ENCODE measurements at places on chromosomes 13 and 19. TPM values are rescaled to one million over a fixed set of nuclear protein-coding genes. Genes with fewer than 3 reads are reported as not detected.

The SYT5 gene
- 3.2 TPM for total RNA-seq

The OR7A17 gene
- not detected for total RNA-seq

The SIAH3 gene
- total RNA-seq, result not detected

DNA sequence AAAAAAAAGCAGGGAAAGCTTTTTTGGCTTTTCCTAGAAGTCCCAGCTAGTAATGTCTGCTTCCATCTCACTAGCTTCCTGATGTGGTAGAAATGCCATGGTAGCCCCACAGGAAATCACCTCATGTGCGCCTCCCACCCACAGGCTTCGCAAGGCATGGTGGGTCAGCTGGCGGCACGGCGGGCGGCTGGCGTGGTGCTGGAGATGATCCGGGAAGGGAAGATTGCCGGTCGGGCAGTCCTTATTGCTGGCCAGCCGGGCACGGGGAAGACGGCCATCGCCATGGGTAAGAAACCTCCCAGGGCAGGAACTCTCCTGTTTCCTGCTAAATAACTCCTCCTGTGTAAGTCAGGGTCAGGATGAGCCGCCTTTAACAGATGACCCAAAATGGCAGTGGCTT, 10.4 kb downstream of the RUVBL2 start:
- DNase-seq, result no peak

DNA sequence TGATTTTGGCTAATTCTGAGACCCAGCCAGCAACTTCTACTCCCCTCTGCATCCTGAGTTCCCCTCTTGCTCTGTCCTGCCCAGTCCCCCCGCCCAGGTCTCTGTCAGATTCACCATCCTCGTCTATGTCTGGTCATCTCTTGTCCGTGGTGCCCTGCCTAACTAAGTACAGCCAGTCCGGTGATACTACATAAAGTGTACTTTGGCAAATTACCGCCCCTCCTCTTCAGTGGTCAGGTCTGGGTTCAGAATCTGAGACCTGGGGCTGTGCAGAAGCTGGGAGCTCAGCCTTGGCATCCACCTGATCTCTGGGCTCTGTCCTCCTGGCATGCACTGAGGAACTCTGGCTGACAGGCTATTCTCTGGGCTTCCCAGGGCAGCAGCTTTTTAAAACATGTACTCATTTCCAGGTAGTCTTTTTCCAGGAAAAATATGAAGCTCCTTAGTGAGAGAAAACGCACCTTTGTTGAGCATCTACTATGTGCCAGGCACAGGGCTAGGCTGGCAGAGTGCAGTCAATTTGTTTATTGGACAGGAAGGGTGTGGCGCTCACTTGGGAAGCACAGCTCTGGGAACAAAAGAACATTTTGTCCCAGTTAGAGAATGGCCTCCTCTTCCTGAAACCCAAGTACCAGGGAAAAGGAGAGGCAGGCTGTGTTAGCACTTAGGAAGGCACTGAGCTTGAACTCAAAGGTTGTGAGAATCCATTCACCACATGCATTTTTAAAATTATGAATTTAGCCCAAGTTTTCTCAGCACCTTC, 88.9 kb downstream of the TSHZ3 start:
- DNase-seq, result no peak

DNA sequence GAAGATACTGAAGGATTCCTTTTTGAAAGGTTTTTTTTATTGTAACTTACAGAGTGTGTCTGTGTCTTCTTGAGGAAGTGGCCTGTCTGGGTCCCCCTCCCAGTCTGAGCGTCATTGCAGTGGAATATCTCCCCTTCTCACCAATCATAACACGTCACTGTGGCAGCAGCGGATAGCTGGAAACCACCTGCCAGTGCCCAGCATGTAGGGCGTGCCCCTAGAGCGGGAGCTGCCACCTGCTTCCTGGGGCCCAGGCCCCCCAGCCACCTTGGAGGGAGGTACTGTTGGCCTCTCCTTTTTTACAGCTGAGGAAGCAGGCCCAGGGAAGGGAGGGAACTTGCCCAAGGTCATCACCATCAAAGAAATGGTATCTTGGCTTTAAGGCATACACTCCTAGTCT, 4.6 kb upstream of the DNM2 start:
- no peak for DNase-seq

DNA sequence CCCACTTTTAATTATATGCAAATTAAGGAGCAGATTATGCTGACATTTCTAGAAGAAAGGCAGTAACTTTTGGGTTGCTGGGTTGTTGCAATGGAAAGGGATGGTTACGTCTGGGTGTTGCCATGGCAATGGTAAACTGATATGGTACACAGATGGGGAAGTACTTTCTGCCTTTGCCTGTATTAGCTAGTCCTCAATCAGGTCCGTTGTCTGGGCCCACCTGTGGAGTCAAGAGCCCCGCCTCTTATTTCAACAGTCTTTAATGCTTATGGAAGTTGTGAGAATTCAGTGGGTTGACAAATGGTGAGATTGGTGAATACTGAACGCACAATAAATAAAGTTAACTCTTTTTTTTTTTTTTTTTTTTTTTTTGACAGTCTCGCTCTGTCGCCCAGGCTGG, 30.6 kb upstream of the DPP9 start:
- no peak for DNase-seq

DNA sequence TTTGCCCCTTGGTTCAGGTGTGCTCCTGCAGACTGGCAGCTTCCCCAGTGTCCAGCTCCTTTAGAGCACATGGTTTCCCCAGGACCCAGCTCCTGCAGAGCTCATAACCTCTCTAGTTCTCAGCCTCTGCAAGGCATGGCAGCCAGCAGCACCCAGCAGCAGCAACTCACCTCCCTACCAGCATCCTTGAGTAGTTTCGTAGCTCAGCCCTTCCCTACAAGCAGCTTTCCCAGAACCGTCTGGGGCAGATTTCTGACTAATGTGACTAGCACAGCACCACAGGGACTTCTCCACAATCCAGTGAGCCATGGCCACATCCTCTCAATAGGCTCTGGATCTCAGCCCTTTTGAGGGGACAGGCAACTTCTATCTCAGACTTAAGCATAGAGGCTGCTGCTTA, 14.1 kb upstream of the METTL21C start:
- DNase-seq, result no peak

GRCh38 chr13:35789335-35790165, 313.1 kb upstream of the MAB21L1 start:
- DNase-seq, result no peak

DNA sequence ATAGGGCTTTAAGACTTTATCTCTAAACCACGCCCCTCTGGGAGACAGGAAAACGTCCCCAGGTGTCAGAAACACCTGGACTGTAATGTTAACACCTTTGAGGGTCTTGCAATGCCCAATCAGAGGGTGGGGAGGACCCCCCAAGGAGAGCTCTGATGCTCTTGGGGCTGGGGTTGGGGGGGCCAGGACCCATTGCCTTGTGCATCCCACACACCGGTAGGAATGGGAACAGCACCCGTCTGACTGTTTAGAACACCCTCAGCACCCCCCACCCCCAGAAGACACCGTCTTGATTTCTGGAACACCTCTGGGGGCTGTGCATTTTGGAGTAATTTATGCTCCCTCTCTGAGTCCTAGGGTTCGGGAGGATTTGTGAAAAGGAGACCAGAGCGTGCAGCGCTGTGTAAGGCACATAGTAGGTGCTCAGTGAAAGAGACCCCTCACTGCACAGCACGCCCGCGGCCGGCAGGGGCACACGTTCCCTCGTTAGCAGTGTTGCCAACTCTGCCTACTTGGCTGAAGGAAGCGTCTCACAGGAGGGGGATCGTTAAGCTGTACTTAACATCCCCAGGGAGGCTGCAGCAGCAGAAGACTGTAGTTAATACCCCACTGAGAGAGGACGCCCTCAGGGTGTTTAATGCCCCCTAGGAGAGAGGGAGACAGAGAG, 2.8 kb upstream of the ERFL start:
- DNase-seq, result no peak

GRCh38 chr13:27188239-27188638, 16.6 kb upstream of the USP12 start:
- DNase-seq, result no peak

DNA sequence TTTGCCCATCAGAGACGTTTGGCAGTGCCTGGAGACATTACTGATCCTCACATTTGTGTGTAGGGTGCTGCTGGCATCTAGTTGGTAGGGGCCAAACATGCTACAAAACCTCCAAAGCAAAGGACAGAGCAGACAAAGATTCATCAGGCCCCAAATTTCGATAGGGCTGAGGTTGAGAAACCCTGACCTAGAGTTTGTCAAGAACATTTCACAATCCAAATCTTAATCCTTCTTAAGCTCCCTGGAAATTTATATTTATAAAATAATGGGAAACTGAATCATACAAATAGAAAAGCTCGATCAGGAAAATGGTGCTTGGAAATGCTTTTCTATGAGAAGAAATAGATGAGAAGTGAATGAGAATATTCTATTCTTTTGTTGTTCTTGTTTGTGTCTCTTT, 273.6 kb downstream of the DCT start:
- no peak for DNase-seq

- no peak for DNase-seq
These were observed 63.4 kb upstream of the LRCH1 start for GRCh38 chr13:46489586-46490023.
